Spleen (tissue), 13 donors: ENCODE measurements at places on chromosomes 12 and 14.
A peak's percentile ranks its signal among the peaks of the same experiment; 100 is the strongest.

- peak; percentile 86 for DNase-seq
These were observed 101.2 kb downstream of the NINJ2 start for GRCh38 chr12:561908-562593.

DNA sequence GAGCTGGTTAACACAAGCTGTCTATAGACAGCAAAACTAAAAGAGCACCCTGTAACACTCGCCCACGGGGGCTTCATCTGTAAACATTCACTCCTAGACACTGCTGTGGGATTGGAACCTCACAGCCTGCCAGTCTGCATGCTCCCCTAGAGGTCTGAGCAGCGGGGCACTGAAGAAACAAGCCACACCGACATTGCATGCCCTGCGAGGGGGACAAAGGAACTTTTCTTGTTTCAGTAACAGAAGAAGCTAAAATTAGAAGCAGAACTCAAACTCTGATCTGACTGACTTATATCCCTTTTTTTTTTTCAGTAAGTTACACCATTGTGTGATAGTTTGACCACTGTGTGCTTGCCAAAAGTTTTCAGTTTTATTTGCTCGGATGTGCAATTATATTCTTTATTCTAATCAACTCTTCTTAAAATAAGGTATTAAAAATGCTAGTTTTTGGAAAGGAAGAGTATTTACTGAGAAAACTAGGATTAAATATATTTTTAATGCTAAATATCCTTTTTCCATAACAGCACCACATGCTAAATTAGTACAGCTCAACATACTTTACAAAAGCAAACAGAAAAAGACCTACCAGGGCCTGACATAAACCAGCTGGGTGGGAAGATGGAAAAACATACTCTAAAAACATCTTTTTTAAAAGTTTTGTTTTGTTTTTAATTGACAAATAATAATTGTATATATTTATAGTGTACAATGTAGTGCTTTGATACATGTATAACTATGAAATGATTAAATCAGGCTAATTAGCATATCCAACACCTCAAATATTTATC lies 100.2 kb downstream of the EPS8 start:
- no peak for DNase-seq

DNA sequence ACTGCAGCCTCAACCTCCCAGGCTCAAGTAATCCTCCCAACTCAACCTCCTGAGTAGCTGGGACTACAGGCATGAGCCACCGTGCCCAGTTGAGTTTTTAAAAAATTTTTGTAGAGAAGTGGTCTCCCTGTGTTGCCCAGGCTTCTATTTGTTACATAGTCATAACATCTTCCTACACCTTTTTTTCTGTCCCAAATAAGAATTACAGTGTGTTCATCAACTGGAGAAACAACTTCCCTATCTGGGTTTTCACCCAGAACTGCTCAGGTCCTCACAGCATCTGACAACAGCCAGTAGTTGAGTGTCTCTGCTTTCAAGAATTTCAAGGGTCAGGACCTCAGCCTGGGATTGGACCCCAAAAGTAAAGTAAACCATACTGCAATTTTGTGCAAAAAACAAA lies 235.2 kb upstream of the AMIGO2 start:
- no peak for DNase-seq

DNA sequence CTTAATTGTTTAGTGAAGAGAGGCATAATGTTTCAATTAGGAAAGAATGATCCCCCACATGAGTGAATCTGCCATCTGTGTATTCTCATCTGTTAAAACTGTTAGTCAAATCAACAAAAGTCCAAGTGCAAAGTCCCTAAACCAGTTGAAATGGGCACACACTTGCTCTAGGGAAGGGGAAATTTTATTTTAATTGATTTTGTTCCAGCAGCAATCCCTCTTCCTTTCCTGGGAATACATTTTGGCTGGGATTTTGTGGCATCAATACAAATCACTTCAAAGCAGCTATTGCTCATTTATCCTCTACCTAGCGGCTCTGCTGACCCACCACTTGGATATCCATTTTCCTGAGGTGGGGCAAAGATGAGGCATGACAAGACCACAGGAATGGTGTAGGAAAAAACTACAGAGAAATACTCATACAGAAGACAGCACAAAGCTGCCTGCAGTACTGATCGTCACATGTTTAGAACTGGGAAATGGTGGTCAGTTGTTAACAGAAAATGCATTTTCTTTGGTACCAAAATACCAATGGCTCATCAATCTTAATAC lies 9.8 kb upstream of the SSTR1 start:
- no peak for DNase-seq

- peak; percentile 63 for DNase-seq
These were observed 142.7 kb downstream of the KIF26A start for GRCh38 chr14:104280902-104281767.

GRCh38 chr12:96985515-96986362 lies 78.7 kb downstream of the NEDD1 start:
- DNase-seq: peak; percentile 83

GRCh38 chr12:106861984-106862916 lies 87.8 kb downstream of the RIC8B start:
- no peak for DNase-seq

DNA sequence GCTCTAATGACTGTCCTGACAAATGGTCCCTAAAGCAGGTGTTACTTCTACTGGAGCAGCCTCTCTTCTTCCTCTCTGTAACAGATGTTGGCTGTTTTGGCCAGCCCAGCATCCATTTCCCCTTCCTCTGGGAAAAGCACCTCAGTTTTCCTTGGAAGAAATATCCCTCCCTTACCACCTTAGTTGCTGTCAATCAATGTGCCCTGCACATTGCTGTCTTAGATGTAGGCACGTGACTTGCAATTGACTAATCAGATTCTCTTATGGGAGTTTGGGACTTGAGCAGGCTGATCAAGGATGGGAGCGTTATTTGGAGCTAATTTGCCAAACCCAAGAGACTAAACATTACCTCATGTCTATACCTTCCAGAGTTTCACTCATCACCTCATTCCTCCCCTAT lies 12.0 kb upstream of the TMED2 start:
- DNase-seq: no peak

GRCh38 chr12:115730975-115731541 lies 546.4 kb downstream of the MED13L start:
- DNase-seq: no peak

DNA sequence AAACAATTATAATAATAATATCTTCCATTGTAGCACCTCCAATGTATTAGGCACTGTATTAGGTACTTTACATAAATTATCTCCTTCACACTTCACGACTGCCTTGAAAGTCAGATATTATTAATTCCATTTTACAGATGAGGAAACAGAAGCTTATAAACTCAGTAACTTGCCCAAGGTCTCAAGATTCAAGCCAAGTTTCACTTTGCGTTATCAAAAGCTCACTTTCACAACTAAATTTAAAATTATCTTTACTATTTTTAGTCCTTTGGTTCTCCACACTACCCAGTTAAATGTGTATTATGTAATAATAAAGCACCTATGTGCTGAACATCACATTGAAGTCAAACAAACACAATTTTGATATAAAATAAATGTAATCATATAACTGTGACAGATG lies 55.8 kb downstream of the NUMB start:
- DNase-seq: no peak

DNA sequence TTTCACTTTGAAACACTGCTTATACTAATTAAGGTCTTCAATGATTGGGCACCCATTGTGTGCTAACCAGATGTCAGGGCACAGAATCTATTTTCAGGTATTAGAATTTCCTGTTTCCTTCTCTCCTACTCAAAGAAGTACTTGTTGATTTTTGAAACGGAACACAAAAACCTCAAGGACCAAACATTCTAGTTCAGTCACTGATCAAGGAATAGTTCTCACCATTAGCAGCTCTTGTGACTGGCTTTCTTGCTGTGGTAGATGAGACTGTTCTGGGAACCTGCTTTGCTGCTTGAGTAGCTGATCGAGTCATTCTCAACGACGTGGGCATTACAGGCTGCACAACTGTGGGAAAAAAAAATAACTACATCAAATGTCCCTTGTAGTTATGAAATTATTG lies 11.0 kb downstream of the DLGAP5 start:
- DNase-seq: no peak

DNA sequence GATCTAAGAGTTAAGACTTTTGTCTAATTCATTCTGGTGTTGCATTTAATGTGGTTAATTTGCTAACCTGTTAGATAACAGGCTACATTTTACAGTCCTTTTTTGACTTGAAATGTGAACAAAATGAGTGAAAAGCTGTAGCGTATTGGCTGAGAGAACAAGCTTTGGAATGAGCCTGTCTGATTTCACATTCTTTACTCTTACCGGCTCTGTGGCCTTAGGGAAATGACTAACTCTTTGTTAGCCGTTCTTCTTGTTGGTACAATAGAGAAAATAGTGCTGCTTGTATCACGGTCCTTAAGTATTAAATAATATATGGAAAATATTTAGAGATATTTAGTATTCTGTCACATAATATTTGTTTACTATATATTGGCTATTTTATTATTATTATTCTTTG lies 1.9 kb downstream of the MNAT1 start:
- no peak for DNase-seq

DNA sequence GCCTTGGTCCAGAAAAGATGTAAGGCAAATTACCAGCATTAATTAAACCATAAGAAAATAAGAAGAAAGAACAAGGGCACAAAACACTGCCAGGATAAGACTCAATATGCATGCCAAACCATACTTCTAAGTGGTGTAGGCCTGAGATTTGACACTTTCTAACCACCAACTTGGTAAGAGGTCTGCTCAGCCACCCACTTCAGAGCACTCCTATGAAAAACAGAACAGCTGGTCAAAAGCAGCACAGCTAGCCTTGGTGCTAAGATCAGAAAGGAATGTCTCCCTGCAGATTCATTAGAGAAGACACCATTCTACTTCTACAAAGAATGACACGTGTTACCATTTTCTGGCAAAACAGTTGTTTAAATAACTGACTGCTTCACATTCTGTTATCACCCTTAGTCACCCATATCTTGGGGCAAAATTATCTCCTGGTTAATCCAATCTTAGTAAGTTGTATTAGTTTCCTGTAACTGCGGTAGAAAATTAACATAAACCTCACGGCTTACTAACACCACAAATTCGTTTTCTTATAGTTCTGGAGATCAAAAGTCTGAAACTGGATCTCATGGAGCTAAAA lies 13.2 kb downstream of the RPS6KA5 start:
- no peak for DNase-seq

- no peak for DNase-seq
These were observed 174.8 kb downstream of the APAF1 start for GRCh38 chr12:98819821-98820404.

DNA sequence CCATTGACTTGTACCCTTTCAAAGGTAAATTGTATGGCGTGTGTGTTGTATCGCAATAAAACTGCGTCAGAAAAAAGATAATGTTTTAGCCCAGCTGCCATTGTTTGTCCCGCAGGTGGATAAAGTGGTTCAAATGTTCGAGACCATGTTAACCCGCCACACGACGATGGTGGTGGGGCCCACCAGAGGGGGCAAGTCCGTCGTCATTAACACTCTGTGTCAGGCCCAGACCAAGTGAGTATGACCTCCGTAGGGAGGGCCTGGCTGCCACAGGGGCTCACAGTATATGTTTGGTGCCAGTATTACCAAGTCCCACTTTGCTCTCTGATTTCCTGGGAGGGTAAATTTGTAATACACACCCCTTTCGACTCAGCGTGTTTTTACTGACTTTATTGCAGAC lies 96.9 kb downstream of the DNAH10 start:
- no peak for DNase-seq

GRCh38 chr12:103771466-103771865 lies 69.6 kb downstream of the NT5DC3 start:
- no peak for DNase-seq

DNA sequence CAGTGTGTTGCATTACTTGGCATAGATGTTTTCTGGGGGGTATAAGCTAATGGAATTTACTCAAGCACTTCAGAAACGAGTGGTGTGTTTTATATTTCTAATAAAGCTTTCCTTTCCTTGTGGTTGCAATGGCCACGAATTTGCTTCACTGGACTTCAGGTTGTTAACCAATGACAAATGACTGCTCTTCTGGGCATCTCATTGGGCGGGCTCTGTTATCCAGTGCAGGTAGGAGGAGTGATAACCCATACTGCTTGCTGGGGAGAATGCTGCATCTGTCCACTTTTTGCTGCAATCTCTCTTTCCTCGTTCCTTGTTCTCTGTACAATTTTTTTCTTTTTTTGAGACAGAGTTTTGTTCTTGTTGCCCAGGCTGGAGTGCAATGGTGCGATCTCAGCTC lies 80.0 kb upstream of the RPH3A start:
- no peak for DNase-seq

- no peak for DNase-seq
These were observed 19.3 kb downstream of the CCDC62 start for GRCh38 chr12:122793685-122794106.

- DNase-seq: peak; percentile 40
These were observed 204.0 kb downstream of the ADGRD1 start for GRCh38 chr12:131157743-131158142.

GRCh38 chr14:33848706-33849454 lies 102.0 kb downstream of the EGLN3 start:
- DNase-seq: no peak

- DNase-seq: no peak
These were observed 48.6 kb downstream of the EIF2S3B start for GRCh38 chr12:10554228-10554755.

- no peak for DNase-seq
These were observed 335.3 kb downstream of the NPAS3 start for GRCh38 chr14:33273978-33274377.

- DNase-seq: no peak
These were observed 1104.7 kb downstream of the SLC6A15 start for GRCh38 chr12:83807871-83808270.

DNA sequence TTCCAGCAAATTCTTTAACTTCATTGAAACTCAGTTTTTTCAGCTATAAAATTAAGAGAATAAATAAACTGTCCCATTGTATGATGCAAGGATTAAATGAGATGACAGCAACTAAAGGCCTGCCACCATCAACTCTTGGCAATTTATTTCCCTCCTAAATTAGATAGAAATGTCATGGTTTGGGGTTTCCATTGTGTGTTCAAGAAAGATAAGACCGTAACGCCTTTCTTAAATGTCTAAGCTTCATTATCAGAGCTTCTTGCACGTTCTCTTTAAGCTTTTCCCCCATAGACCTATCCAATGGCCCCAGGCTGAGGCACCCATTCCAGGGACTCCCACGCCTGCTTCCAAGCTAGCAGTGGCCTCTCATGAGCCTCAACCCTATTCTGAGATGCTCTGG lies 281.9 kb downstream of the CACNA1C start:
- no peak for DNase-seq

GRCh38 chr14:104111301-104112112 lies 26.0 kb downstream of the ASPG start:
- peak; percentile 68 for DNase-seq

GRCh38 chr12:117470804-117471203 lies 109.4 kb upstream of the NOS1 start:
- DNase-seq: no peak

GRCh38 chr12:4957761-4958160 lies 48.1 kb downstream of the KCNA1 start:
- DNase-seq: no peak

DNA sequence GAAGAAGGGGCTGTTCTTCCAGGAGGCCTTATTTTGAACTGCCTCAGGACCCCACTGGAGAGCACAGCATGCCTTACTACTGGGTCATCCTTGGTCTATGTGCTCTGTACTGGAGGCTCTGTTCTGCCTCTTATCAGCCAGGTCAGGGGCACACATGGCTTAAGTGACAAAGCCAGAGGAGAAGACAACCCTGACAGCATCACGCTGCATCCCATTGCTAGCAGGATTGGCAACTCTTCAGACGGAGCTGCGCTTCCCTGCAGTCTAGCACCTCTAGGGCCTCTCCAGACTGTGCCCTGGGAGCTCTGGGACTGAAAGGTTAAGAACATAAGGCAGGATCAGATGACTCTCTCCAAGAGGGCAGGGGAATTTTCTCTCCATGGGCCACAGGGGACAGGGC lies 17.3 kb upstream of the TIGAR start:
- DNase-seq: no peak
